NCI-H2029 (cell line): ENCODE measurements at places on chromosomes 16 and 17.

GRCh38 chr16:67399218-67399733, 6.0 kb upstream of the TPPP3 start:
- DNase-seq: no peak

GRCh38 chr17:39462631-39463375, 1.5 kb downstream of the CDK12 start:
- no peak for DNase-seq

DNA sequence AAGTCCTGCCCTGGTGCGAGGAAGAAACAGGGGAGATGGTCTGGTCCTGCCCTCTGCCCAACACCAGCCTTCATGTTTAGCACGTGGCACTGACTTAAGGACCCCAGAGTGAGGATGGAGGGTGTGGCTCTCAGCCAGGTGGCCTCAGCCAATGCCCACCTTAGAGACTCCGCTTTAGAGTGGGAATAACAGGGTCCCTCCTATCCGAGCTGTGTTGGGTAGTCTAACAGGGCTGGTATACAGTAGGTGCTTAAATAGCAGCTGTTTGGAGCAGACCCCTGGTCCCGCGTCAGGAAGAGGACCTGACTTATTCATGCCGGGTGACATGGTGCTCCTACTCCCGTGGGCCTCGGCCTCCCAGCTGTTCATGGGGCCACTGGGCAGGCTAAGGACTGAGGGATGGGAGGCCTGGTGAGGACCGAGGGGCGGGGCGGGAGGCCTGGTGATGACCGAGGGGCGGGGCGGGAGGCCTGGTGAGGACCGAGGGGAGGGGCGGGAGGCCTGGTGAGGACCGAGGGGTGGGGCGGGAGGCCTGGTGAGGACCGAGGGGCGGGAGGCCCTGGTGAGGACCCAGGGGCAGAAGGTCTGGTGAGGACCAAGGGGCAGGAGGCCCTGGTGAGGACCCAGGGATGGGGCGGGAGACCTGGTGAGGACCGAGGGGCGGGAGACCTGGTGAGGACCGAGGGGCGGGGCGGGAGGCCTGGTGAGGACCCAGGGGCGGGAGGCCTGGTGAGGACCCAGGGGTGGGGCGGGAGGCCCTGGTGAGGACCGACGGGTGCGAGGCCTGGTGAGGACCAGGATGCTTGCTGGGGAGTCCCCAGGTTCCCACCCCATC, 7.6 kb downstream of the ZFPM1 start:
- DNase-seq: no peak

DNA sequence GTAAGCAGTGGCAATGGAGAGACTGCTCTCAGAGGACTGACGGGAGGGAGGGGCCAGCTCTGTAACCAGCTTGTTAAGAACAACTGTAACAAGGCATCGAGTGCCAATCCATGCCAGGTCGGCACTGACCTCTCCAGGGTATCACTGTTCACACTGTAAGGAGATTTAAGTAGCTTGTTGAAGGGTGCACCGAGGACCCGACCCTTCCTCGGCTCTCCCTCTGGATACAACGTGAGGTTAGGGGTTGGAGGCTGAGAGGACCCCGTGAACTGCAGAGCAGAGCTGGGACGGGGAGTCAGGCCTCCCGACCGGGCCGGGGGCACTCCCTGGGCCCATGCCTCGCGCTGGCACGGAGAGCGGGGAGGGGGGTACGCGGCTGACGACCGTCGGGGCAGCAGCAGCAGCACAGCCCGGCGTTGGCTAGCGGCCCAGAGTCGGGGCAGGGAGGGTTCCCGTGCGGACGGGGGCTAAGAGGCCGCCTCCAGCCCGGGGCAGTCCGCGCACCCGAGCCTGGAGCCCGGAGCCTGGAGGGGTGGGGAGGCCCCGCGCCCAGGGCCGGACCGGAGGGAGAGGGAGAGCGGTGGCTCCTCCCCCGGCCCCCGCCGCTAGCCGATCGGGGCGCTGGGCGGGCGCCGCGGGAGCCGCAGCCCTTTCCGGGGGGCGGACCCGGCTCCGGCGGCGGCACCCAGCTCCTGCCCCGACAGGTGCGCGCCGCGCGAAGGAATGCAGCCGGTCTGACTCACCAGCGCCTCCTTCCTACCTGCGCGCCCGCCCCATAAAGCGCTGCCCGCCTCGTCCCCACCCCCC, at the start of gene ITGB4:
Gene ITGB4 (plus strand): TSS at position 804 of the 807 bp plus-strand sequence. CDS start 3,245 bp downstream, outside the sequence.
- DNase-seq: no peak

DNA sequence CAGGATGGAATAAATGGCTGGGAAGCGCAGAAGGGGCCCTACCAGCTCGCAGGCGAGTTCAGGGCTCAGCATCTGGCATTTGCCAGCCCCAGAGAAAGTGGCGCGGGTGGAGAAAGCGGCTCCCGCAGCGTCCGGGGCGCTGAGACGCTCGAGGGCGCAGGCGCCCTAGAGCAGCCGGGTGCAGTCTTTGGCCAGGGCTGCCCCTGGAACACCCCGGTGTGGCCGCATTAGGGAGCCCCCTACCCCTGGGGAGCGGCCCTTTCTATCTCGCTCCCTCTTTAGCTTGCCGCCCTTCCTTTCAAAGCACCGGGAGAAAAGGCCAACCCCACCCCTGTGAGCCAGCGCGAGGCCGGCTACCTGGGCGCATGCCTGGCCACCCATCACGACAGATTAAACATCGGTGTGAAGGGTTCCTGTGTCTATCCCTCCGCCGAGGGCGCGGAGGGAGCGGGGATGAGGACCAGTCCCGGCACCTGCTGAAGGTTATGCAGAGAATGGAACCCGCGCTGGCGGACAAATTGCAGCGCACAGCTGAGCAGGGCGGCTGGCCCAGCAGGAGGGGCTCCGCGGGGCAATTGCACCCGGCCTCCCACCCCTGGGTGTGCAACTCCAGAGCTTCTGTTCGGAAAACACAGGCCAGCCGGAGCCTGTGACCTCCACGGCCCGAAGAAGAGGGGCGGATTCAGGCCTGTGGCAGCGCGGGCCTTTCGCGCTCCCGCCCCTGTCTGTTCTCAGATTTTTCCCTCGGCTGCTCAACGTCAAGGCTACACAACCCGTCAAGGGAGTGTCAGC, 15.6 kb upstream of the FOXF1 start:
- DNase-seq: no peak

DNA sequence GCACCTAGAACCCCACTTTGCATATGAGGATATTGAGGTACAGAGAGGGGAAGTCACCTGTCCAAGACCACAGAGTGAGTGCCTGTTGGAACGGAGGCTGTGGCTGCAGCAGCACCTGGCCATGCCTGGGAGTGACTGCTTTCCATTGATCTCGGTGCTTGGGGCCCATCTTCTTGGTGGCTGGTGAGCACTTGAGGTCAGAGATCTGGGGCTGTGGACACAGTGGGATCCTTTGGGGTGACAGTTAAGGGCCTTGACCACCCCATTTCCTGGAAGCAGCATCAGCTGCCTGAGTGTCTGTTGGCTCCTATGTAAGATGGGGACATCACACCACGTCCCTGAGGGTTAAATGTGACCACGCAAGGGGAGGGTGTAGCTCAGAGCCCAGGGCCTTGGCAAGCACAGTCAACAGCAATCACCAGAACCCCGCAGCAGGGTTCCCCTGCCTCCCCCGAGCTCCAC, 111.7 kb downstream of the IRF8 start:
- no peak for DNase-seq

- DNase-seq: no peak
Observed at GRCh38 chr17:72682605-72683004, 409.9 kb downstream of the SLC39A11 start.

DNA sequence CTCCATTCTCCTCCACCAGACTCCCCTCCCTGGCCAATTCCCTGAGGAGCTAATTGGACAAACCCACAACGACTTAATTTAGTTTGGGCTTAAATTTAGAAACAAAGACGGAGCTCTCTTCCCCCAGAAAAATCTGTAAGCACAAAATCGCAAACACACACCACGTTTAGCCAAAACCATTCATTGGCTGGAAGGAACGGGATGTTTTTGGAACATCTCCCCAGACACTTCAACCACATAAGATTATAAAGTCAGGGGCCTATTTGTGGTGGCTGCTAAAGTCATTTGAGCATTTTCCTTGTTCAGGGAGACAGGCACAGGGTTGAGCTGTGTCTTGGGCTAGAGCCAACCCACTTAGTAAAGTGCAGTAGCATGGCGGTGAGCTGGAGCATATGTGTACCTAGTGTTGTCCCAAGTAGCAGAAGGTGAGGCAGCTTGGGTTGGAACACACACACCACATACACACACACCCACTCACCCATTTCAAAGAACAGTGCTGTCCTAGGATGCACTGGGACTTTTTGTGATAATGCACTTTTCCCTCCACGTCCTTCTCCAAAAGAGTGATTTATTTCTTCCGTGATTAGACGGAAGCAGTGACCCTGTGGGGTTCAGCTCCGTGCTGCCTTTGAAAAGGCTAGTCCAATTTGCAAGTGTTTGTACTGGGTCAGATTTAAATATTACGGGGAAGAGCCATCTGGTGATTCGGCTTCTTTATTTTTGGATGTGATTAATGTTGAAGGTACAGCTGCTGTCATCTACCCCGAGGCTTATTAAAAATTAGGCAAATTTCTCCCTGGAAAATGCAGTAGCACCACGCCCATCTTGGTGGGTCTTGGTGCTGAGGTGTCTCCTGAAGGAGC, 32.2 kb downstream of the ELAC2 start:
- DNase-seq: peak; percentile 6

DNA sequence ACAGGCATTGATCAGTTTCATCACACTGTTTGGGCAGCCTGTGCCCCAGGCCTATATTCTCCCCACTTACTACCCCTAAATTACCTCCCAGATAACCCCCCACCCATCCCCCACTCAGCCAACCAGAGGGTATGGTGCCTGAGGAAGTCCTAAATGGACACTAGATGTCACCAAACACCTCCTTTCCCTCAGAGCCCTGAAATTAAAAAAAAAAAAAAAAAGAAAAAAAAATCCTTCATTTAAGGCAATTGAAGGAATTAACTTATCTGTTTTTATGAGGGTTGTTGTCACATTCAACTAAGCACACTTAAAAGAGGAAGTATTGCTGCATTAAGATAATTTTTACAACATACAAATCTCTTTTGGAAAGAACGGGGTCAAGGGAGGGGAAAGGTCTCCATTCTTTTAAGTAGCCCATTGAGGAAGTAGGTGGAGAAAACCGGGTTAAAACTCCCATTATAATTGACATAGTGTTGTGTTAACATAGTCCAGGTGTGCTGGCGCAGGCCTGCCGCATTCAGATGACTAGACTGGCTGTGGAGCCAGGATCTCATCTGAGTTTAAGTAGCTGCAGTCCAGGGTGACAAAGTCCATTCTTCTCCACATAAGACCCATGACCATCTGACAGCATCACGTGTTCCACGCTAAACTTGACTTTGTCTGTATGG, 46.3 kb downstream of the SNX11 start:
- DNase-seq: peak; percentile 82

DNA sequence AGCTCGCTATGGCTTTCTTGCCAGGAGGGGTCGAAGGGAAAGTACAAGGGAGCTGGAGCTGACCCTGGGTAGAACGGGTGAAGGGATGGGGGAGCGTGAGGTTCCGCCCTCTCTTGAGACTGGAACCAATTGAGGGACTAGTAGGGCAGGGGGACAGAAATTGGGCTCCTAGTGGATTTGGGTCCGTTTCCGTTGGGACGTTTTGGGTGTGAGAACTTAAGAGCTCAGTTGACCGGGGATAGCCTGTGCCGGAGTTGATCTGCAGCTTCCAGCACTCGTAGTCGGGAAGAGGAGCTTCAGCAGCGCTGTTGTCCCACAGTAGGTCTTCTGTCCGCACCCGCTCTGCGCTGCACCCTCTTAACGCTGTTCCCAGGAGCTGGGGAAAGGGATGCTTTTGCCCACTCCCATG, 481 bp downstream of the CNTROB start:
- DNase-seq: no peak

DNA sequence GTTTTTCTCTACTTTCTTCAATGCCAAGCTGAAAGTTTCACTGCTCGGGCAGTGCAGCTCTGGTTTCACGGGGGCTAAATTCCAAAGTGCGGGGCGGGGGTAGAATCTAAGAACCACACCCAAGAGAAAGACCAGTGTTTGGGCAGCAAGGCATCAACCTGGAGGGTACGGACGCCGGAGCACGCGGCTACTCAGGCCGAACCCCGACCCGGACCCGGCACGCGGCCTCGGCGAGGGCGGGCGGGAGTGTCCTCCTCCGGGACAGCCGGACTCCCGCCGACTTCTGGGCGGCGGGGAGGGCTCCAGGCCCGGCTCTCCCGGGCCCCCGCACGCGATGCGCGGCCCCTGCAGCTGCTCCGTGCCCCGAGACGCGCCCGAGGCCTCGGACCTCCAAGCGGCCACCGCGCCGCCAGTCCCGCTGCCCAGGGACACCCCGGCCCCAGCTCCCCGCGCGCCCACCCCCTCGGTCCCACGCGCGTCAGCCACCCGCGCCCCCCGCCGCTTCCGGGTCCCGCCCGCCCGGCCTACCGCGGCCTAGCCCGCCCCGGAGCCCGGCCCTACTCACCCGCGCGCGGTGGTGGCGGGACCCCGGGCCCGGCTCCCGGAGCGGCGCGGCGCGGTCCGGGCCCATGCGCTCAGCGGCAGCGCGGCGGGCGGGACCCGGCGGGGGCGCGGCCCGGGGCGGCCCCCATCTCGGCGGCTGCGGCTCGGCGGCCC, 561 bp downstream of the AXIN1 start:
- no peak for DNase-seq

- peak; percentile 45 for DNase-seq
Observed at GRCh38 chr16:57503366-57503765, 17.1 kb upstream of the DOK4 start.

DNA sequence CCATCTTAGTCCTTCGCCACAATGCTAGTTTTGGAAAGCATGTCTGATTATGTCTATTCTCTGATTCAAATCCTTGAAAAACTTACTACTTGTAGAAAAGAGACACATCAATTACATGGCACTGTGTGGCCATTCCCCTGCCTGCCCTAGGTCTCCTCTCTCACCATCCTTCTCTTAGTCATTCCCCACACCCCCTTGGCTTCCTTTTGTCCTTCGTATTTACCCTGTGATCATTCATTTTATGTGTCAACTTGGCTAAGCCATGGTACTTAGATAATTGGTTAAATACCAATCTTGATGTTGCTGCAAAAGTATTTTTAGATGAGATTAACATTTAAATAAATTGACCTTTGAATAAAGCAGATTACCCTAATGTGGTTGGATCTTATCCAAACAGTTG, 122.9 kb upstream of the CDH11 start:
- DNase-seq: no peak

DNA sequence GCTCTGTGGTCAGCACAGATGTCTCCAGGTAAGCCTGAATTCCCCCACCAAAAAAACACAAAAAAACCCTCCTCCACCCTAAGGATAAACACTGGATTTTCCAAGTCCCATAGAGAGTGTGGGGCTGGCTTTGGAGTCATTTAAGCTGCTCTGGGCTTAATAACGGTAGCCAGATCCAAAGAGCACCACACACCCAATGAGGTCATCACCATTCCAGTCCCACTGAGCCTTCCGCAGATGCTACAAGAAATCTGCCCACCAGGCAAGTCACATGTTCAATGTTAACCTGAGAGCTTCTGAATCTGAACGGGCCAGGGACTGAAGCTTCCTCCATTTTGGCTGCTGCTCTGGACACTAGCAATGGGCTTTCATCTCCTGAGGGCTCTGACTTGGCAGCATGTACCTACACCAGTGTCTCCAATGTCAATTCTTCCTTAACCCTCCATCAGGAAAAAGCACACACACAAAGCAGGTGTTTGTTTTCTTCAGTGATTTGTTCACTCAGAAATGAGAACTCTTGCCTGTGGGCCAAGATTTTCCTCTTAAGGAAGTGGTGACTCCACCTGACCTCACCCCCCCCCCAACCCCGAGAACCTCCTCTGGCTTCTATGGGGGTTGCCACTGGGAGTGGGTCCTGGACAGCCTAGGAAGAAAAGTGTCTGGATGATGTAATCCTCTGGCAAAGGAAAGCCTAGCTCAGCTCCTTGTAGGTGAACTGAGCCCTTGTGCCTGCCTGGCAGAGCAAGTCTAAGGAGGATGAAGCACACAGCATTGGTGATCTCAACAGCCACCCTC, 220.1 kb downstream of the FOXL1 start:
- no peak for DNase-seq
